ENCODE measurements at places on chromosomes 1 and 21. TPM values are rescaled to one million over a fixed set of nuclear protein-coding genes. Genes with fewer than 3 reads are reported as not detected.

NAV1 gene
- 3.2 TPM for total RNA-seq

DNA sequence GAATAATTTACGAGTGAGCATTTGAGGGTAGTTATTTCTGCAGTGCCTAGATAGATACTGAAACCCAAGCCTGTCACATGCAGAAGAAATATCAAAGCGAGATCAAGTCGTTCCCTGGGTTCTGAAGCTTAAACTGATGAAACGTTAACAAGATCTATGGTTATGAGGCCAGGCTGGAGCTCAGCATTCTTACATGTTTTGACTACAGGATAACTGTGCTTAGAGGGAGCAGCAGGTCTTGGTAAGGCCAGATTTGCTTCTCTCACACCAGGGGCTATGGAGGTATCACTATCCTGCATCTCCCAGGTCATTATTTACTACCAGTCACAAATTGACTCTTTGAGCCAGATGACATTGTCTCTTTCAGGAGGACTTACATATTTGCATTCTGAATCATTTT lies 1401.4 kb upstream of the PRMT6 start:
- DNase-seq = no peak

GBP6 gene
- 0.47 TPM for total RNA-seq

ALX3 gene
- not detected for total RNA-seq

GRCh38 chr1:68449901-68450300 lies at the start of gene RPE65:
Gene RPE65 (minus strand): TSS chr1:68449954. CDS start chr1:68449905, 49 bp downstream.
- no peak for DNase-seq

GRCh38 chr21:38945545-38946245 lies 140.0 kb downstream of the ETS2 start:
- DNase-seq = no peak

DNA sequence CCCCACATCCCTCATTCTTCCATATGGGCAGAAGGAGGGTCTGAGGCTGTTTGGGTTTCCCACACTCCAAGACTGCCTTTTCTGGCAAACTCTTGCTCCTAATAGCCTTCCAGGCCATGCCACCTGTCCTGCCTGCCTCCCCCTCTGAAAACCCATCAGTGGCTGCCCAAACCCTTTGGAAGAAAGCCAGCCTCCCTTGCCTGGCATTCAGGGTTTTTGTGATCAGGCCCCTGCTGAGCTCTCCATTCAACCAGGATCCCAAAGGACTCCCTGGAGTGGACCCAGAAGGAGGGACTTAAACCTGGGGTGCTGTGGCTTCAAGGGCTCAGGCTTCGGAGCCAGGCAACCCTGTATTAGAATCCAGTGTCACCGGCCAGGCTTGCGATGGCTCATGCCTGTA lies 4.2 kb upstream of the GUCA2A start:
- DNase-seq = no peak

DEPDC1 gene
- 16.5 TPM for total RNA-seq

Data from activated naive CD8-positive, alpha-beta T cell treated with anti-CD3 and anti-CD28 coated beads, Interleukin-2, amount 10 ng/mL, durations not matched to agents 7 days and 5 days (primary cell).